ENCODE measurements at places on chromosomes 2 and 18.

DNA sequence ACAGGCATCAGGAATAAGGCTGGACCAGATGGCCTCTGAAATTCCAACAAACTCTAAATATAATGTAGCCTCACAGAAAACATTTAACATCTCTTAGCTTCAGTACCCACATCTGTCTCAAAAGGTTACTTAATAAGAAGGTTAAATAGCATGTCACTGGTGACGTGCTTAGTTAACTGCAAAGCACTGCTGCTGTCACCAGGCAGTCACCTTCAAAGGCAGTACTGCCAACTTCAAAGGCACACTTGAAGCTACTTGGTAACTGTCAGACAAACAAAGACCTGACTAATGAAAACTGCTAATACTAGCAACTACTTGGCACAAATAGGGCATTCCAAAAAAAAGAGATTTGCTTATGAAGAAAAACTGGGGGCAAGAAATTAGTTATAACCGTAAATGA, 36.2 kb downstream of the EPG5 start:
- no peak for DNase-seq

GRCh38 chr2:65453916-65454315, 21.5 kb upstream of the SPRED2 start:
- no peak for DNase-seq

GRCh38 chr18:26453386-26453901, 94.9 kb downstream of the KCTD1 start:
- DNase-seq, result no peak

GRCh38 chr2:42139101-42139500, 30.1 kb upstream of the EML4 start:
- DNase-seq, result no peak

GRCh38 chr2:9820020-9820973, 23.0 kb upstream of the TAF1B start:
- no peak for DNase-seq

DNA sequence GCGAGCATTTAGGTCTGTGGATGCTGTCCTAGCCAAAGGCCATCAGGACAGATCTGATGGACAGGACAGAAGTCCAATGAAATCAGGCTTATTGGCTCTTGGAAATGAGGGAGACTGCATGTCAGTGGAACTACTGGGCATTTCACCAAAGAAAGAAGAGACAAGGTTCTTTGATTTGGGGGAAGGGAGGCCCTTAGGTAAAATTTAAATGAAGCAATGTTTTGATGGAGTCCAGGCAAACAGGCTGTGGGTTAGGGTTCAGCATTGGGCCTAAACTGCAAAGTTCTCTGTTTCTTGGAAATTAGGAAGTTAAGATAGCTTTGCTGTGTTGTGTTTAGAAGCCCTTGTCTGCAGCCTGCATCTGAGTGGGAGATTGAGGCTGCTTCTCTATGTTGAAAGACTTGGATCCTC, 31.6 kb upstream of the RNF149 start:
- no peak for DNase-seq

GRCh38 chr2:149169656-149170055, 131.2 kb downstream of the LYPD6B start:
- no peak for DNase-seq

DNA sequence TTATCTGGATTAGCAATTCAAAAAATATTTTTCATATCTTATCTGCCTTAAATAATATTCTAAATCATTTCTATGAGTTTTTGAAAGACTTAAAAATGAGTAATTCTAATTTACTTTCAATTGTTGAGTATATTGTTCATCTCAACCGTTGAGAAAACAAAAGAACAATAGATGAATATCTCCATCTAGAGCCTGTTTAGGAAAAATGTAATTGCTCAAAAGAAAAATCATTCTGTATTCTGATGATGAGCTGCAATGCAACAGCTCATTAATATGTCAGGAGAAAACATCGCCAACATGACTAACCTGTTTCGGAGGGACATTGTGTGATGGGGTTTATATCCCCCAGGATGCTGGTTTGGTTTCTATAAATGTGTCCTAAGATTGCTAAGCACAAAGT, 417.6 kb downstream of the SUCLG1 start:
- no peak for DNase-seq

- peak; percentile 36 for DNase-seq
Observed at GRCh38 chr2:25341011-25341727, 556 bp downstream of the DNMT3A start.
